ENCODE measurements at places on chromosomes 6 and 20.

DNA sequence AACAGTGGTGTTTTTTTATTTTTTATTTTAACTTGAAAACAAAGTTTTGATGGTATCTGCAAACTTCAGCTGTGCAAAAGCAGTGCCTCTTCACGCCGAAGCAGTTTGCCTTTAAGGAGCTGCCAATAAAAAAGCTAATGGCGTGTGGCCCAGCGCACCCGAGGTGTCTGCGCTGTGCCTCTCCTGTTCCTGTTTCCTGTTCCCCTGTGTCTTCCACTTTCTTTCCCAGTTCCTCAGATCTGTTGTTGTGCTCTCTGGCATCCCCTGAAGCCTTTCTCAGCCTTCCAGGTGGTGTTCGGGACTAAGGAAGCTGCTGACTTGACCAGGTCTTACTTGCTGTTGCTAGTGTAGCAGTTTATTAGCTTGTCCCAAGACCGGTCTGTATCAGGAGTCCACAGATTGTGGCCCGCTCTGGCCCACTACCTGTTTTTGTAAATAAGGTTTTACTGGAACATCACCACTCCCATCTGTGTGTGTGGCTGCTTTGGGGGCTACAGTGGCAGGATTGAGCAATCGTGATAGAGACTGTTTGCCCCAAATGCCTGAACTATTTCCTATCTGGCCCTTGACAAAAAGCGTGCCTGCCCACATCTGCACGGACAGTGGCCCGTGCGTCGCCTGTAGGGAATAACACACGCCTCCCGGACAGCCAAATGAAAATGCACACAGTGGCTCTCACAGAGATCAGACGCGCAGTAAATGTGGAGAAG lies 178.3 kb downstream of the TMEM242 start:
- no peak for DNase-seq

- DNase-seq = no peak
Measured at GRCh38 chr6:36924778-36925374, 29.7 kb upstream of the PI16 start.

DNA sequence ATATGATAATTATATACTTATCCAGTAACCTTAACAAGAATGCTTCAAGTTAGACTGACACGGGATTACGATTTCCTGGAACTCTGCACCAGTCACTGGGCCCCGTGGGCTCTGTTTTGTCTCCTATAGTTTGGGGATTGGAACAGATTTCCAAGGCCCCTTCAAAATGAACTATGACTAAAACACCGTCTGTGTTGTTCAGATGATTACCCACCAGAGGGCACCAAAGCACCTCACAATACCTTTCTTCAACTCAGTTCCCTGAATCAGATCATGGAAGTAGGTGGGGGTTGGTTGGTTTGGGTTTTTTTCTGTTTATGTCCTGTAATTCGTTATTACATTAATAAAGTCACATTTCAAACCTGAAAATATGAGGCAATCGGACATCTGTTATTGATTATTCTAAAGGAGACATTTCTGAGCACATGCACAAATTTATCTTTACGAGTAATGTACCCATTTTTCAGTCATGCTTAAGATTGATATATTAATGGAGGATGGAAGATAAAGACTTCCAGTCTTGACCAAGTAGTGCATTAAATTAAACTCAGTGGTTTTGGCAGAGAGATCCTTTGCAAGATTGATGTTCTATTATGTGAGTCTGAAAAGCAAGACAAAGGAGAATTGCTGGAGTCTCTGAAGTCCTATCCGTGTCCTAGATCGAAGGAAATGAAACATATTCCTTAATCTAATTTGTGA lies 112.0 kb upstream of the COL21A1 start:
- no peak for DNase-seq

DNA sequence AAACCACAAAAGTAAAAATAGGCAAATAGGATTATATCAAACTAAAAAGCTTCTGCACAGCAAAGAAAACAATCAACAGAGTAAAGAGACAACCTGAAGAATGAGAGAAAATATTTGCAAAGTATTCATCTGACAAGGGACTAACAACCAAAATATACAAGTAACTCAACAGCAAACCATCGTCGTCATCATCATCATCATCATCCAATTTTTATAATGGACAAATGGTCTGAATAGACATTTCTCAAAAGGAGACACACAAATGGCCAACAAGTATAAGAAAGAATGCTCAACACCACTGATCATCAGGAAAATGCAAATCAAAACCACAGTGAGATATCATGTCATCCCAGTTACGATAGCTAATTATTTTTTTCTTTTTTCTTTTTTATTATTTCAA lies 62.0 kb downstream of the ANKEF1 start:
- DNase-seq = no peak

- no peak for DNase-seq
Measured at GRCh38 chr6:168248148-168248620, 71.4 kb downstream of the DACT2 start.

DNA sequence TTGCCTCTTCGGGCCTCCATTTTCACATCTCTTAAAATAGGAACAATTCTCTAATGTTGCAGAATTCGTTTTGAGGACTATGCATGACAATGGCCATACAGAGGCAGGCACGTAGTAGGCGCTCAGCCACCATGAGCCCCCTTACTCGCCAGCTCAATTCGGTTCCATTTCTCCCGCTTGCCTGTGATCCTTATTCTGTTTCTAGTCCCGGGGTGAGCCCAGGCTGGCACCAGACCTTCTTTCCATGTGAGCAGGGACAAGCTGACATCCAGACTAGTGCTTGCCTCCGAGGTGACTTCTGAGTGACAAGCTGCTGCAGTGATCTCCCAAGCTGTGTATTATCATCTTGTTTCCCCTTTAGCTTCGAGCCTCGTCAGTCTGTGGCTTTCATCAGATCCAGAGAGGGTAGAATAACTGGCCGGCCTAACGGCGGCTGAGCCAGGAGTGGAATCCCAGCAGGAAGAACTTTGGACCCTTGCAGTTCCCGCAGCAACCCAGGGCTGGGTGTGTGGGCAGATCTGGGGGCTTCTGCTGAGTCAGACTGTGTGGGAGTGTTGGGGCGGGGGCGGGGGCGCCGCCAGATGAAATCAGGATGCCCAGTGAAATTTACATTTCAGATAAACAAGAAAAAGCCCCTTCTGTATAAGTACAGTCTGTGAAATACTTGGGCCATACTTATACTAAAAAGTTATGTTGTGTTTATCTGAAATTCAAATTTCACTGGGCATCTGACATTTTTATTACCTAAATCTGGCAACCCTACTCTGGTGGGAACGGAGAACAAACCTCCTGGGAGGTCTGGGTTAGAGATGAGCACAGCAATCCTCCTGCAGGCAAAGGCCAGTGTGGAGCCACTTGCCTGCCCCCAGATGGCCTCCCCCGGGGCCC lies 10.9 kb downstream of the BANF2 start:
- no peak for DNase-seq

- DNase-seq = no peak
Measured at GRCh38 chr6:113449051-113449450, 408.1 kb upstream of the MARCKS start.

GRCh38 chr6:112221561-112221960 lies 32.8 kb downstream of the LAMA4 start:
- no peak for DNase-seq

DNA sequence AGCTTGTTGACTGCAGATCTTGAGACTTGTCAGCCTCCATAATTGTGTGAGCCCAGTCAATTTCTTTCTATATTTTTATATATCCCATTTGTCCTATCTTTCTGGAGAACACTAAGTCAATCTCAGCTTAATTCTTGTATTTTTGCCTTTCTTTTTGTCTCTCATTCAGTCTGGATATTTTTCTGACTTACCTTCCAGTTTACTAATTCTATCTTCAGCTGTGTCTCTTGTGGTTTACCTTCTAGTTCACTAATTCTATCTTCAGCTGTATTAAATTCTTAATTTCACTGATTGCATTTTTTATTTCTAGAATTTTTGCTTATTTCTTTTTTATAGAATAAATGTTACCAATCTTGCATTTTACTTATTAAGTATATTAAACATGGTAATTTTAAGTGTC lies 17.8 kb upstream of the RFX6 start:
- DNase-seq = no peak

- DNase-seq = no peak
Measured at GRCh38 chr6:16648003-16648402, 113.3 kb downstream of the ATXN1 start.

DNA sequence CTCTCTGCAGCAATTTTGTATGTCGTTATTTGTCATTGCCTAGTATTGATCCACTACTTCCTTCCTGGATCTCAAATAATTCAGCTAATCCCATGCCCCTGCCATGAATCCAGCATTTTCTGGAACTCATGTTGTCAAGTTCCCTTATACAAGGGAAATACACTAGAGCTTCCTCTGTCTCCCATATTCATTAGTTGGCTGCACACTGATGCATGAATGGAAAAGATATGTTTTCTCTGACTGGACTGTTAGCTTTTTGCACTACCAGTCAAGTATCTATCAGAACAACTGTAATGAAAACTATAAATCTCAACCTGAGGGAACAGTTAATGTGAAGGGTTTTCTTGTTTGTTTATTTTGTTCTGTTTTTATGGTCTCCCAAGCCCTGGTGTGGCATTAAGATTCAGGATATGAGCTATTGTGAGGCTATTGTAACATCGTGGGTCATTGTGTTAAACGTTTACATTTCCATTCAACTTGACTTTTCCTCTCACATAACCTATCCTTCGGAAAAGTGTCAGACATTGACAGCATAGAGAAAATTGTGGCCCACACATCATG lies 102.5 kb upstream of the FAM8A1 start:
- DNase-seq = no peak

GRCh38 chr6:34324738-34325444 lies 67.6 kb downstream of the NUDT3 start:
- peak; percentile 47 for DNase-seq

DNA sequence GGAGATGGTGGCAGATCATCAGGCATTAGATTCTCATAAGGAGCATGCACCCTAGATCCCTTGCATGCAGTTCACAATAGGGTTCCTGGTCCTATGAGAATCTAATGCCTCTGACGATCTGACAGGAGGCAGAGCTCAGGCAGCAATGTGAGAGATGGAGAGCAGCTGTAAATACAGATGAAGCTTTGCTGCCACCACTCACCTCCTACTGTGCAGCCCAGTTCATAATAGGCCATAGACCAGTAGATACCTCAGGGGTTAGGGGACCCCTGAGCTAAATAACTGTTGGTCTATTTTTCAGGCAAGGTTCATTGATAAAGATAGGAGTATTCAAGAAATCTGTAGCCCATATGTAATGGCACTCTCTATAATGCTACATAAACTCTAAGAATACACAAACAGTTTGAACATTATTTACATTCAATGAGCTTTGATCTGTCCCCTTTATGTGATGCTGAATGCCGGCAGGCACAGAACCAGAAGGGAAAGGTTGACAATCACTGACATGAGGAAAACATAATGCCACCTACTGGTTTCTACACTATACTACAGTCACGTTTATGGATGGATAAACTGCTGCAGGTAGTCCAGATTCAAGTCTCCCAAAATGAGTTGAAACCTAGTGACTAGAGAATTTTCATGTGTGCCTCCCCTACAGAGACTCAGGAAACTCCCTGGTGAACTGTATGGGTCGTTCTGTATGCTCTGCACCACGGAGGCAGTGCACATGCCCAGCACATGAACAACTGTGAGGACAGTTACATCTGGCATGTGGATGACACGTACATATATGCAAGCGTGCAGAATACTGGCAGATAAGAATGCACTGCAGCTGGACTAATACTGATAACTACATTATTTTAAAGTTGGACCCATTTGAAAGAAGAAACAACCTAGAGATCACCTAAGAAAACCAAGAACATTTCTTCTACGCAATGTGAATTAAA lies 72.0 kb downstream of the DST start:
- no peak for DNase-seq

DNA sequence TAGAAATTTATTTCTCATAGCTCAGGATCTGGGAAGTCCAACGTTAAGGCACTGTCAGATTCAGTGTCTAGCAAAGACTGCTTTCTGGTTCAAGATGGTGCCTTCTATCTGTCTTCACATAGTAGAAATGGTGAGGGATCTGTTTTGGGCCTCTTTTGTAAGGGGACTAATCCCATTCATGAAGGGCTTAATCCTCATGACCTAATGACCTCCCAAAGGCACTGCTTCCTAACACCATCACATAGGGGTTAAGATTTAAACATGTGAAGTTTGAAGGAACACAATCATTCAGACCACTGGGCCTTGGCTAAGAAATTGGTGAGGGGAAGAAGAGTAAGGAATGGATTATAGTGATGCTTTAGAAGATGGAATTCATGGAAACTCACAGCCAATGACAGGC lies 237.6 kb downstream of the PACRG start:
- no peak for DNase-seq

DNA sequence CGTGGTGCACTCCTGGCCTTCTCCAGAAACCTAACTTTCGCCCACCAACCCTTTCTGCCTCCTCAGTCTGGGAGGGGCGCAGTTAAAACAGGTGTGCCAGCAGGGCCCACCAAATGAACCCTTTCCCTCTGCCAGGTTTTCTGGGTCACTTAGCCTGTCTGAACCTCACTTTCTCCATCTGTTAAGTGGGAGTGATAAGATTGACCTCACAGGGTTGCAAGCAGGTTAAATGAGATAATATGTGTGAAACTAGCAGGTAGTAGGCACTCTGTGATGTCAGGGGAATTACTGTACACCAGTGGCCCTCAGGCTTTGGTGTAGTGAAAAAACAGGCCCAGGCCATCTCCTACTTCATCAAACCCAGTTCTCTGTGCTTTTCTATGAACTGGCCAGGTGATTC lies 14.1 kb downstream of the BNIP5 start:
- no peak for DNase-seq

GRCh38 chr6:106612671-106613416 lies 16.5 kb downstream of the RTN4IP1 start:
- DNase-seq = no peak

GRCh38 chr6:65819152-65819551 lies 112.1 kb upstream of the EYS start:
- no peak for DNase-seq

- no peak for DNase-seq
Measured at GRCh38 chr6:53165293-53165692, 16.7 kb upstream of the GCM1 start.

DNA sequence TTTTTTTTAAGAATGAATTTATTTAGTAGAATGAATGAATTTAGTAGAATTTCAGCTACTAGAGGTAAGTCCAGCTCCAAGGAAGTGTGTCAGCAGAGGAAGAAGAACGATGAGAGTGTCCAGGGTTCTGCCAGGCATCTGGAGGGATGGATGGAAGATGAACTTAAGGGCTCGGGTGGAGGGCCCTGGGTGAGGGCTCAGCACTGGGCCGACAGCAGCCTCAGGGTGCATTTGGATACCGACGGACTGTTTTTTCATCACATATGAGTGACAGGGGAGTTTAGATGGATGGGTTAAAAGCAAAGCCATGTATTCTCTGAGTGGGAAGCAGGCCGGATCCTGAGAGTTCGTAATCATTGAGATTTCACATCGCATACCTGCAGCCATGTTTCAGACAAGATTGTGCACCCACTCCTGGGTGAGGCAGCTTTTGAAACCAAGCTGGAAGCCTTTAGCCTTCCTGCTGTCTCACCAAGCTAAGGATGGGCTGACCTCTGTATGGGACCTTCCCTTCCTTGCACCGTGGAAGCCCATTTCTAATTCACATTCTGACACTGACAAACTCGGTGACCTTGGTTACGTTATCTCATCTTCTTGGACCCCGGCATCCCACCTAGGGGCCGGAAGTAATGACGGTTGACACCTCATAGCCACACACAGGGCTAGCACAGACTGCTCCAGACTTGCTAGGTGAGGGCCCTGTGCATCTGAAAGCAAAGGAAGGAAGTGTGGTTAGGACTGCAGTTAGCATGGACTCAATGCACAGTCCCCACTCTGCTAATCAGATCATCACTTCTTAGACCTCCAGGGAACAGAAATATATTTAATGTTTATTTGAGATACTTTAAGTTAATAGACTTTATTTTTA lies 228.5 kb downstream of the SLC24A3 start:
- DNase-seq = no peak

- DNase-seq = no peak
Measured at GRCh38 chr6:15332446-15332845, 86.6 kb downstream of the JARID2 start.

GRCh38 chr6:125818225-125818657 lies 27.5 kb downstream of the NCOA7 start:
- no peak for DNase-seq
